ENCODE measurements at places on chromosomes 5 and 9.

DNA sequence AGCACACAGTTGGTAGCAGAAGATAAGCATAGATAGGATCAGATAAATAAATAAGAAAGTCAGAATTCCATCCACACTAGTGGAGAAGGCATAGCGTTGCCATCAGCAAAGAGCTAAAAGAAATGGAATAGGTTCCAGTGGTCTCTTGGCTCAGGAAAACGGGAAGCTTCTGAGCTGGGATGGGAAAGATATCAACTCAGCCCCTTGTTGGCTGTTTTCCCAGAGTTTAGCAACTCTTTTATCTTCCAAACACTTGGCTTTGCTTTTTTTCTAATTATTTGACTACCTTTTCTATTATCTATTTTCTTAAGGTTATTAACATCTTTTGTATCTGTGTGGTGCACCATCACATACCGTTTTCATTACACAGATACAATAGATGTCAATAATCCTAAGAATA lies 445.7 kb upstream of the TRPC7 start:
- peak; percentile 59 for DNase-seq

DNA sequence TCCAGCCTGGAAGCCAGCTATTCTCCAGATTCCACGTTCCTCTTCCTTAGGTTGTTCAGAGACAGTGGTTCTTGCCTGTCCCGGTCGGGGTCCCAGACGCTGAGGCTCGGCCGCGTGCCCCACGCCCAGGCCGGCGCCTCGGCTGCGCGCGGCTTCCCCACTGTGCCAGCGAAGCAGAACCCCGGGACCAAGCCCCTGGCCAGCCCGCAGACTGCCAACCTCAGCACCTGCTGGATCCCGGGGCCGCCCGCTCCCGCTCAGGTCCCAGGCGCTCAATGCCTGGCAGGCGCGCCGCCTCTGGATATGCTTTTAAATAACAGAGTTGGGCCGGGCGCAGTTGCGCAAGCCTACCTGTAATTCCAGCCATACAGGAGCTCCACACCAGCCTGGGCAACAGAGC lies 195.5 kb downstream of the MAN2A1 start:
- DNase-seq, result no peak

DNA sequence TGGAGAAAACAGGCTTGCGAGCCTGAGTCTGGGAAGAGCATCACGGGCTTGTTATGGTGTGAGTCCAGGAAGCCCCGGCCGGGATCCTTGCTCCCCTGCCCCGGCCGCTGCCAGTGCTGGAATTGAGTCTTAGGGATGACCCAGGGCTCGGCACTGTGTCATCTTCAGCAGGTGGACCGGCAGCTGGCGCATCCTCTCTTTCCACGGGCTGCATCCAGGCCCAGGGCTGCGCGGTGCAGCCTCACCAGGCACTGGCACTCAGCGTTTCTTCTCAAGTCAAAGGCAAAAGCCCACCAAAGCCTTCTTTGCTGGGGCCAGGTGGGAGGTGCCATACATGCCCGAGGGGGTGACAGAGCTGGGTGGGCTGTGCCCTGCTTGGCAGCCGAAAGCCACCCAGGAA lies 46.6 kb downstream of the COL5A1 start:
- DNase-seq, result no peak

- DNase-seq, result peak; percentile 91
Measured at GRCh38 chr5:87120518-87121303, 147.0 kb upstream of the RASA1 start.

- DNase-seq, result no peak
Measured at GRCh38 chr9:95608341-95608740, 91.6 kb upstream of the PTCH1 start.
